Skeletal muscle cell (primary cell): ENCODE measurements at places on chromosomes 5 and 9.

- DNase-seq: no peak
These were observed 101.6 kb upstream of the CTSV start for GRCh38 chr9:97140566-97140965.

DNA sequence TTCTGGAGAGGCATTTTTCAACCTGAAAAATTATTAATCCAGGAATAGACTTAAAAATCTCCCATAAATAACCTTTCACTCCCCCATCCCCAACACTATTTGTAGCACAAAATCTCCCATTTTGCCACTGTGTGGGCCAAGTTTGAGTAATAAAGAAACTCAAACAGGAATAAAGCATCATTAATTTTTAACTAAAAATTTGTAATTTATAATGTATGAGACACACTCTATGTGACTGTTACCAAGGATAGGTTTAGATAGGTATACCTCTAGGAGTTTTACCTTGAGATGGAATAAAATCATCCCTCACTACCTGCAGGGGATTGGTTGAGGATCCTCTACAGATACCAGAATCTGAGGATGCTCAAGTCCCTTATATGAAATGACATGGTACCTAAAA, 30.1 kb downstream of the CHD1 start:
- no peak for DNase-seq

DNA sequence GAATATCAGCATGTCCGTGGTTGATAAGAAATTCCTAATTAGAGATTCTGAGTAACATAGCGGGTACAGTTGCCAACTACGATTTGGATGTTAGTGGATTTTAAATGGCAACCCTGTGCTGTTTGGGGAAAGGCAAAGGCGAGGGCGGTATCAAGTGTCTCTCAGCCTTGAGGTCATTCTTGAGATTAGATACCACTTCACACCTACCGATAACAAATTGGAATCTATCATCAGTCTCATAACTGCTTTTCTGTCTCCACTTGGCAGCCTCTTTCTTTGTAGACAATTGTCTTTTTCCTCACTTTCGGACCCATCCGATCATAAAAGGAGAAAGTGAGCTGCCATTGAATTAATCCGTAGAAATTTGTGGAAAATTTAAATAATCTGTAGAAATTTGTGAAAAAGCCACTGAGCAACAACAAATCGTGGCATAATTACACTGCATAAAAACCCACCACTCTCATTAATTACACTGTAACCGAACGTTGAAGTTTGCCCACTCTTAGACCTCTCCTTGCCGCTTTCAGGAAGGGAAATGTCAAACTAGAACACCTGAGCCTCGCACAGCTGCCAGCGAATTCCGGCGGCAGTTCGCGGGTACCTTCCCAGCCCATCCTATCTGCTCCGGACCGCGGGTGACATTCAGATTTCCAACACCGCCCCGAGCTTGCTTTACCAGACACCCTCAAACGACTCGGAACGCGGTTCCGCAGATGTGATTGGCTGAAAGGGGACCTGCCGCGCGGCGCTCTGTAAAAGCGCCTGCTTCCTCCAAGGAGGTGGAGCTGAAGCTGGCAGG, 849 bp upstream of the RGMB start:
- DNase-seq: peak; percentile 77

DNA sequence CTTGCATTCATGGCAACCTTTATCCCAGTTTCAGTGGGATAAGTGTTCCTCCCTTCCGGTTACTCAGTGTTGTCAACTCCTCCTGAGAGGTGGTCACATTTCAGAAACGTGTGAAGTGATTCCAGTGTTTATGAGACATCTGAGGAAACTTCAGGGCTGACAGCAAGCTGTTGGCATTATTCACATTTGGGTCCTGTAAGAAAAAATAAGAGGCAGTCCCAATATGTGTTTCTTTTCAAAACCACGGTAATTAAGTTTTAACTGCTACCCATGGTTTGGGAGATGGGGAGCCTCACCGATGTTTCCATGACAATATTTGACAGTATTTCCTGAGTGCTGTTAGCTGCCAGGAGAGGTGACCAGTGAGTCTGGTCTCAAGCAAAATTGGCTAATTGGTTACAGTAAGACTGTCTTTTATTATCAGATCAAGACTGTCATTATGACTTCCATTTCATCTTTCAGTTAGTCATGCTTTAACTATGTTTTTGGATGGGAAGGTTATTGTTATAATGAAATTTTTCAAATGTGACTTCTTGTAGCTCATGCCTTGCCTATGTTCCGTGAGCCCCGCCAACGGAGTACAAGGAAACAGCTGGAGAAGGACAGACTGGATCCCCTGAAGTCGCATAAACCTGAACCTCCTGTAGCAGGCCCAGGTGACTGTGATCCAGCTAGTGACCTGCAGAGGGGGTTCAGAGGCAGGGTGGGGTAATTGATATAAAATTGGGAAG, 115.3 kb downstream of the GDNF start:
- DNase-seq: no peak

GRCh38 chr5:34410411-34411139, 245.6 kb upstream of the RAI14 start:
- DNase-seq: no peak

GRCh38 chr9:15298362-15298761, 8.7 kb downstream of the TTC39B start:
- DNase-seq: no peak

DNA sequence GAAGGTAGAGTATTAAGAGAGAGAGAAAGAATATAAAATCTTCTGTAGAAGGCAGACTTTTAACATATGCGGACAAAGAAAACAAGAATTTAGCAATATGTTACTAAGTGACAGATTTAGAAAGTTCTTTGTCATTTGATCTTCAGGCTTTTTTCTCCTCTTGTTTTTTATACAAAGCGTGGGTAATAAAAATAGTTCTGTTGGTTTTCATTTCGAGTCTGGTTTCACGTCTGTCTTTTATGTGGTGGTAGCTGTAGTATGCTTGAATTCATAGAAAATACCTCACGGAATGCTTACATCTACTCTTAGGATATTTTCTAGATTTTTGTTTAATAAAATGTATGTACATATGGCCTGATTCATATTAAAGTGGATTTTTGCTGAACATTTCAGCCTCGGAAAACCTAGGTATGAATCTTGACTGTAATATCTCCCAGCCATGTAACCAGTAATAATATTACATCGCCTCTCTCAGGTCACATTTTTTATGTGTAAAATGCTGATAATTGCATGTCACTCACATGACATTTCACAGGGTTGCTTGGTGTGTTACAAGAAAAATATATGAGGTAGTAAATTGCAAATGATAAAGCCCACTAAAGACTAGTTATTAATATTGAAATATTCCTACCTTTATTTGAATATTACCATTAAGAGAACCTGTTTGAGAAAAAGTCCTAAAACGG, 72.5 kb upstream of the TAF11L2 start:
- DNase-seq: no peak

- DNase-seq: peak; percentile 57
These were observed 96.3 kb downstream of the CDH18 start for GRCh38 chr5:19891658-19892057.

DNA sequence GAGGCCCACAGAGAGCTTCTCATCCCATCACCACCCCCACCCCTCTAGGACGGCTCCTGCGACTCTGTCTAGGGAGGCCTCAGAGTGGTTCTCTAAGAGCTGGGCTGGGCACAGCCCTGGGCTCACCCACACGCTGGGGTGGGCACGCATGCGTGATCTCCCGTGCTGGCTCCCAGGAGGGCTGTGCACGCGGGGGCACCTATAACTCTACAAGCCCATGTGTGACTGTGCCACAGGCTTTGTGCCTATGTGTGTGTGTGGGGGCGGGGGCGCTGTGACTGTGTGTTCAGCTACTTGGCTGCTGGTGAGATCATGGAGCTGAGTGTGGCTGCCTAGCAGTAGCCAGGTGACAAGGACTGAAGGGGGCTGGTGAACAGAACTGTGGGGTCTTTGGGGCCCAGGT, 32.2 kb downstream of the NDUFA8 start:
- DNase-seq: no peak

DNA sequence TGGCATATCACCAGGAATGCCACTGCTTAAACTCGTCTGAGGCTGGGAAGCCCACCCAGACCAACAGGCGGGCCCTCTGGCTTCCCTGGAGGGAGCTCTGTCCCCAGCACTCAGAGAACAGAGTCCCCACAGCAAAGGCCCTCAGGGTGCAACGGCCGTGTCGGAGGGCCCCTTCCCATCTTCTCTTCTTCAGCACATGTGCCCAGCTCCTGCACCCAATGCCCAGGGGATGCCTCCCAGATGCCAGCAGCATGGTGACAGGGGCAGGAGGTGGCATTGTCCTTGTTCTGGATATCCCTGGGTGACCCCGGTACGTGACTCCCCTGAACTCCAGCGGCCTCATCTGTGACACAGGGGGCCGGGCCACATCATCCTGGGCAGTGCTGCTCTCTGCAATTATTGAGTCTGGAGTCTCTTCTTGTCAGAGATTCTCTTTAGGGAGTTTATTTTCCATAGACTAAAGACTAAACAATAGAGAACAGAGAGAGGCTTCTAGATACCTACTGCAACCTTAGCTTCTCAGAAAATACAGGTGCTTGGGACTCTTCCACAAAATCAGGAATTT, 13.6 kb upstream of the OLFM1 start:
- no peak for DNase-seq

DNA sequence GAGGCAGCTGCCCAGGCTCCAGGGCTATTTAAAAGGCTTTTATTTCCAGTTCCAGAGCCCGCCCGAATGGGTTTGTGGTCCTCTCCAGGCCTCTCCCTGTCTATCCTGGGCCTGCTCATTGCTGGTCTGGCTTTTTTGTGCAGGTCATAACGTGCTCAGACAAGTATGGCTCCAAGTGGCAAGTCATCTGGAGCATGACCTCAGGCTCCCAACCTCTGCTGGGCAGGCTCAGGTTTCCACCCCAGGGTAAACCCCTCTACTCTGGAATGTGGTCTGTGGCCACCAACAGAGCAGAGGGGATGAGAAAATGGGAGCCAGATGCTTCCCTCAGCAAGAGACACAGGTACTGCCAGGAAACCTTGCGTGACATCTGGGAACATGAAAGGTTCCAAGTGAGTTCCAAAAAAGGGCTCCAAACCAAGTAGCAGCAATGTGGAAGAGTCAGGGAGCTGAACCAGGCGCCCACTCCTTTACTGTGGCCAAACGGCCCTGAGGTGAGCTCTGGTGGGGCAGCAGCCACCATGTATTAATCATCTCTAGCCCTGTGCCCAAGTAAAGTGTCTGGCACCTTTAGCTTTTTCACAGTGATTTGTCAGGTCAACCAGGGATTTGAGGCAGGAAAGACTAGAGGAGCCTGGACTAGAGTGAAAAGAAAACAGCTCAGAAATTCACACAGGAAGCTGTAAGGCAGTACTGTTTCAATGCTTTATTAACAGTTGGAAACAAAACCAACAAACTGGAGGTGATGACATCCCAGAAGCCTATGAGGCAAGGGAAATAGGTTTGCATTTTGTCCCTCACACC, 25.7 kb downstream of the PCDHGC5 start:
- no peak for DNase-seq

DNA sequence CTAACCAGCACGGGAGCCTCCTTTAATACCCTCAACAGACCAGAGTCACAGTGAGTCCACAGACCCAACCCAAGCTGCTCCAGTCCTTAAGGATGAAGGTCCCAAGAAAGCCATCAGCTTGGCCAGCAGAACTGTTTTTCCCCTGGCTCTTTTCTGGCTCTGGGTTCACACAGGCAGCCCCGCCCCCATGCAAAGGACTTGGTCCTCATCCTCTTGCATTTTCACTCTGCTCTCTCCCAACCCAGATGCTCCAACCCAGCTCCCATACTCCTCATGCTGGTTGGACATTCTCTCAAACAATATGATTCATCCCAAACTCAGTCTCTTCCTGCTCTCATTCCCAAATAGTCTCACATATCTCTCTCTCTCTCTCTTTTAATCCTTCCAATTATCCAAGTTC, 74.2 kb upstream of the SPOCK1 start:
- DNase-seq: no peak

- no peak for DNase-seq
These were observed 10.0 kb upstream of the BOD1 start for GRCh38 chr5:173626505-173626820.

- DNase-seq: no peak
These were observed 21.8 kb downstream of the ZBED3 start for GRCh38 chr5:77065256-77065655.

- DNase-seq: no peak
These were observed 408.1 kb downstream of the HTR1A start for GRCh38 chr5:63554191-63554590.

DNA sequence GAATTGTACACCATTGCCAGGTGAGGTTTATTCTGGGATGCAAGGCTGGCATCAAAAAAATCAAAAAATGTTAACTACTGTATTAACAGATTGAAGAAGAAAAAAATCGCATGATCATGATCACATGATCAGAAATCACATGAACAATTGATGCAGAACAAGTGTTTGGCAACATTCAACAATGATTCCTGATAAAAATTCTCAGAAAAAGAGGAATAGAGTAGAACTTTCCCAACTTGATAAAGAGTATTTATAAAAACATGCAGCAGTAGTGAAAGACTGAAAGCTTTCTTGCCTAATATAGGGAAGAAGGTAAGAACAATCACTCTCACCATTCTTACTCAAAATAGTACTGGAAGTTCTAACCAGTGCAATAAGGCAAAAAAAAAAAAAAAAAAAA, 16.4 kb downstream of the SLCO4C1 start:
- DNase-seq: no peak

DNA sequence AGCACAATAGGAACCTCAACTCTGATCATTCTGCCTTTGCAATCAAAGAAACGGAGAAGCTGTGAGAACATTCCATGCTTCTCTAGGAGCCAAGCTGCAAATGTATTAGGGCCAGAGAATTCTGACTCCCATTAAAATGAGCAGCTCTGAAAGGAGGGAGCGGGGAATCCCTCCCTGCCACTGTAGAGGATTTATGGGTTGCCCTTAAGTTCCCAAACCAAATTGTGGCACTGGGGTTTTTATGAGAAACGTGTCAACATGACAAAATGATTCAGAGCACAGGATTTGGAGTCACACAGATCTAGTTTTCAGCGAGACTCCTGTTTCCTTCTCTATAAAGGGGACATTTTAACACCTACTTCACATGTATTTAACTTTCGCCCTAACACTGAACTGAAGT, 1.8 kb downstream of the IL6ST start:
- DNase-seq: no peak

GRCh38 chr5:162026803-162027202, 40.8 kb upstream of the GABRG2 start:
- DNase-seq: no peak

DNA sequence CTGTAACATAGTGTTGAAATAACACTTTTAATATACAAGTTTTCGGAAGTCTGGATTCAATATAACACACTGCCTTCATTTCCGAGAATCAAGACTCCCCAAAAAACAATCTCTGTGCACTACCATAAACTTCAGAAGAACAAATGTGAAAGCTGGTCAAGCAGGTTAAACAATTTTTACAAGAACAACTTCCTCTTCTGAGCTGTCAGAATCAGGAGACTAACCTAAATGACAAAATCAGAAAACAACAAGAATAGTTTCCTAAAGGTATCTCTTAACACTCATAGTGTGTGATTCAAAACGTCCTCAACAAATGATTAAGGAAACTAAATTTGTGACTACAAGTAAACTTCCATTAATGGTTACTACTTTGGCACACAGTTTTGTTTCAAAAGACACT, 11.6 kb downstream of the C9orf72 start:
- DNase-seq: no peak

GRCh38 chr9:17810728-17811571, 232.1 kb downstream of the SH3GL2 start:
- DNase-seq: peak; percentile 9

- no peak for DNase-seq
These were observed 44.1 kb upstream of the VDAC1 start for GRCh38 chr5:134048864-134049263.
